Jurkat, Clone E6-1 (cell line): ENCODE measurements at places on chromosomes 4 and X.
A peak's percentile ranks its signal among the peaks of the same experiment; 100 is the strongest.

DNA sequence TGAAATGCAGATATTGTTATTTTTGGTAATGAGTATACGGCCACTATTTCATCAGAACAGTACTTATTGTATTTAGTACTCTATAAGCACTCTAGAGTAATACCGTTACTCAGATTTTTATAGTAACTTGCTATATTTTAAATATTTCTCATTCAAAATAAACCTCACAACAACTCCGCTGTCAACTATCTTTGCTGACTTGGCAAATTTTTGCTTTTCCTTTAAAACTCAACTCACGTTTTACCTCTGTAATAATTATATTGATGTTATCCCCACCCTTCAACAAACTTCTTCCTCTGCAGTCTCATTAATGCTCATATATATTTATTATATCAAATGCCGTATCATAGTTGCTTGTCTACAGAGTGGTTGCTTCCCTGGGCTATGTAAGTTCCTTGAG lies 9.0 kb downstream of the JCHAIN start:
- no peak for DNase-seq

GRCh38 chrX:39580043-39580442 lies 517.7 kb downstream of the BCOR start:
- DNase-seq, result no peak

- no peak for DNase-seq
These were observed 35.3 kb upstream of the FGFR3 start for GRCh38 chr4:1757836-1758235.

DNA sequence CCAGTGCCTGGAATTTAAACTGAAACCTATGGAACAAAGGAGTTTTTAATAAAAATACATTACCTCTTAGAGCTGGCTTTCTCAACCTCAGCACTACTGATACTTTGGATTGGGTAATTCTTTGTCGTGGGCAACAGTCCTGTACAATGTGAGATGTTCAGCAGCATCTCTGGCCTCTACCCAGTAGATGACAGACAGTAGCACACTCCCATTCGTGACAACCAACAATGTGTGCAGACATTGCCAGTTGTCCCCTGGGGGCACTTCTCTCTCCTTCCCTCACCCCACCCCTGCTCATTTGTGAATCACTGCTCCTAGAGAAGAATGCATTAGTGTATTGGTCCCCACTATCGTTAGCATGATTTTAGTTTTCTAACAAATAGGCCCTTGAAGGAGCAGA lies 16.2 kb downstream of the GPAT3 start:
- no peak for DNase-seq

- DNase-seq, result peak; percentile 97
These were observed at the start of gene MAEA for GRCh38 chr4:1289207-1290164. Gene MAEA (plus strand): TSS chr4:1289891. CDS start chr4:1289914, 23 bp downstream.

GRCh38 chr4:184816962-184817361 lies 8.8 kb downstream of the ACSL1 start:
- no peak for DNase-seq

DNA sequence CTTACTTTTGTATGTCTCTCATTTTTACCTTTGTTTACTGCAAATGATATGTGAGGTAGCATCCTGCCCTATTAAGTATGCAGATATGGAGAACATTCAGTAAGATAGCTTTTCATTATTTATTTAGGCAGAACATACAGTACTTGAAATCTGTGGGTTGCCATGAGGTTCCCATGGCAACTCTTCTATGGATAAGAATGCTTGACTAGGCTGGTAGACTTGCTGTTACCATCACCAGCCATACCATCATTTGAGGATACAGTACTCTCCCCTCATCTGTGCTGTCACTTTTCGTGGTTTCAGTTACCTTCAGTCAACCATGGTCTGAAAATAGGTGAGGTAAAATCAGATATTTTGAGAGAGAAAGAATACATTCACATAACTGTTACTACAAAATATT lies 56.7 kb downstream of the NAF1 start:
- DNase-seq, result no peak

GRCh38 chrX:78455901-78456300 lies 128.5 kb upstream of the CYSLTR1 start:
- DNase-seq, result no peak

GRCh38 chr4:87388901-87389300 lies 2.1 kb downstream of the HSD17B11 start:
- no peak for DNase-seq

GRCh38 chr4:991451-992296 lies 1.5 kb downstream of the SLC26A1 start:
- DNase-seq, result no peak

DNA sequence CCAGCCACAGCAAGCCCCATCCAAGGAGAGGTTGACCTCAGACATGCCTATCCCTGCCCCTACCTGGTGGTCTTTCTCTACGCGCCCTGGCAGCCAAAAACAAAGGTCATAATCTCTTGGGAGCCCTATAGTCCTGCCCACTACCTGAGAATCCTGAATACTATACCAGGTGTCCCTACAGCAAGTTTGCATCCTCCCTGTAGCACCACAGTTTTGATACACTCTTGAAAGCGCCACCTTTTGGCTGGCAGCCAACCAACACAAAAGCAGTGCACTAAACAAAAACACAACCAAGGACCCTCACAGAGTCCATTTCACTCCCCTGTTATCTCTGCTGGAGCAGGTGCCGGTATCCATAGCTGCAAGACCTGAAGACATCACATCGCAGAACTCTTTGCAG lies 523.8 kb upstream of the CPEB2 start:
- no peak for DNase-seq

- no peak for DNase-seq
These were observed 310.0 kb downstream of the PDHA2 start for GRCh38 chr4:96149894-96150293.

- no peak for DNase-seq
These were observed 195.5 kb downstream of the ZNF330 start for GRCh38 chr4:141416219-141416618.

GRCh38 chrX:31836479-31836878 lies 764.6 kb upstream of the FTHL17 start:
- no peak for DNase-seq

- no peak for DNase-seq
These were observed 1.5 kb upstream of the NWD2 start for GRCh38 chr4:37243051-37243450.

DNA sequence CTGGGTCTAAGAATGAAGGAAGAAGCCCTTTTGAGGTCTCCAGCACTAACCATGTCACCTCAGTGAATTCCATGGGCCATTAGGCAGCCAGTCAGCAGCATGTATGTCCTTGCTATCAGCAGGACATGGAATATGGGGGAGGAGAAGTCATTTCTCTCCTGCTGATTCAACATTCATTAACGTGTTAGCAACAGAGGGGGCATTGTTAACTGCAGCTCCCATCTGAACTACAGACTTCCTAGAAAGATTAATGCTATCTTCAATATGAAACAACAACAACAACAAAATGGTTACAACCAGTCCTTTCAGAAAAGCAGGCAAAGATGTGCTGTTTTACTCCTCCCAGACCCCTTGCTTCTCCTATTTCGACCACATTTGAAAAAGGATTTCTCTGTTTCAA lies 120.4 kb upstream of the SLC34A2 start:
- no peak for DNase-seq

DNA sequence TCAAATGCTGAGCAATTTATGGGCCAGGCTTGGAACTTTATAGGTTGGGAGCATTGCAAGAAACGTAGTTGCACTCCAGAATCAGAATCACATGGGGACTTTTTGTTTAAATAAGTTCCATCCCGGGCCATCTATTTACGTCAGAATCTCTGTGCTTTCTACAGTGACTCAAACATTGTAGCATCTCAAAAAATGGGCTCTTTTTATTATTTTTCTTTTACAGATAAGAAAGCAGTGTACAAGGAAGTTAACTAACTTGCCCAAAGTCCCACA lies 10.2 kb downstream of the CC2D2A start:
- DNase-seq, result no peak

DNA sequence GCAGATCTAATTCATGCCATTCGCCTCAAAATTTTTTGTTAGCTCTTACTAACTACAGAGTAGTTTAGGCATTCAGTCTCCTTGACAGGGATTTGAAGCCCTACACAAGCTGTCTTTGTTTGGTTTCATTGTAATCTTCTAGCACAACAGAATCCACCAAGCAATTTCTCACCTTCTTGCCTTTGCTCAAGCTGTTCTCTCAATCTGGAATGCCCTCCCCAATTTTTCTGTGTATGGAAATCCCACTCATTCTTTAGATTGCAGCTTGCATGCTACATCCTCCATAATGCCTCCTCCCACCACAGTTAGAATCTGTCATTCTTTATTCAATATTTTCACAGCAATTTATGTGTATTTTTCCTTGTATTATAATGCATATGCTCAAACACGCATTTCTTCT lies 63.7 kb downstream of the C4orf51 start:
- no peak for DNase-seq

DNA sequence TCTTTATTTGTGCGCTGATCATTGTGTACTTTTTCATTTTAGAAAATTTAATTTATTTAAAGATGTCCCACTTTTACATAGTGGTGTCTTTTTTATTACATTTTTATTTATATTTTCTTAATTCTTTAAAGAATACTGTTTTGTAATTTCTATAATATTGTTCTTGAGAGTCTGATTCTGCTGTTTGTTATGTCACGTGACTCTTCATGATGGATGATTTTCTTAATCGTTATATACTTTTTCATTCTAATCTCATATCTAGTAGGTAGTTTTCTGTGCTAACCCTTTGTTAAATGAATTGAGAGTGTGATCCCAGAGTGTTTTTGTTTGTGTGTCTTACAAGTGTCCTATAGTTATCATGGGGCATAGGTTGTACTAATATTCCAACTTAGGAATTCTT lies 568.2 kb upstream of the AMOT start:
- no peak for DNase-seq

DNA sequence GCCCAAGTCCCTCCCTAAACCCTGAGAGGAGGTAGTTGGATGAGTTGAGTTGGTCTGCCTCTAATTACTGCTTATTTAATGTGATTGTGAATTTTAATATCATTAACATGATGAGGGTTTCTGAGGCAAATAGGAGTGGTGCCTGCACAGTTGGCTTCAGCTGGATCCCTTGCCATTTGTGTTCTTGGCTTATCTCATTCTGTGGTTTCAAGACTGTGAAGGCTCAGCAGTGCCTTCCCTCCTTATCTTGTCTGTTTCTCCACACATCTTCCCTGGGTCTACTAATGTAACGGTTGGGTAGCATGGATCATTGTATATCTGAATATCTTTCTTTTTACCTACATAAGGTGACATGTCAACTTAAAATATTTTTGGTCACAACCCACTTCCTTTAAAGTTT lies 1.6 kb upstream of the SLC10A4 start:
- DNase-seq, result peak; percentile 57

- DNase-seq, result peak; percentile 46
These were observed 12.1 kb upstream of the RUFY3 start for GRCh38 chr4:70709611-70710205.

DNA sequence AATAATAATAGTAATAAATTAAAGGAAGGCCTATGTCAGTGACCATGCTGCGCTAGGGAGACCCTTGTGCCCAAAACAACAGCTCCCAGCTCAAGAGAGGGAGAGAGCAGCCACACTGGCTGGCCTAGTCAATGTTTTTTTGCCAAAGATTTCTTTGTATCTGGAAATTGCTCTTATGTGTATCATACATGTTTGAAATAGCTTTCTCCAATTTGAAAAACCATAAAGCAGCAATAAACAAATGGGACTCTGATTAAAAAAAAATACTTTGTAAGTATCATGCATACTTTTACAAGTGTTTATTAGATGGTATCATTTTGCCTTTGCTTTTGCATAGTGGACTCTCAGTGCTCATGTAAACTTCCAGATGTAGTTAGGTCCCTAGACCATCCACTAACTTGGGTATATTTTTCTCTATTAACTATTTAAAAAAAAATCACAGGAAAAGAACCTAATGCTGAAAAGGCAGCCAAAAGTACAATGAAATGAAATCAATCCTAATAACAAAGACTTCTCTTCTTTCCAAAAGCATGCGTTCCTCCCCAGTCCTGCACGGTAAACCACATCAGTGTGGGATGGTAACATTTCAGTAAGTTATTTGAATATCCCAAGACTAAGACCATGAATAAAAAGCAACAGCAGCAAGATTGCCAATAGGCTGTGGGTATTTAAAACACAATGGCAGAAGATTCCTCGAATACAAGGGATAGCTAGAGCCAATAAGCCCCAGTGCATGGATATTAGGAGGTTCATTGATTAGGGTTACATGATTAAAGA lies 117.6 kb downstream of the PALLD start:
- no peak for DNase-seq

DNA sequence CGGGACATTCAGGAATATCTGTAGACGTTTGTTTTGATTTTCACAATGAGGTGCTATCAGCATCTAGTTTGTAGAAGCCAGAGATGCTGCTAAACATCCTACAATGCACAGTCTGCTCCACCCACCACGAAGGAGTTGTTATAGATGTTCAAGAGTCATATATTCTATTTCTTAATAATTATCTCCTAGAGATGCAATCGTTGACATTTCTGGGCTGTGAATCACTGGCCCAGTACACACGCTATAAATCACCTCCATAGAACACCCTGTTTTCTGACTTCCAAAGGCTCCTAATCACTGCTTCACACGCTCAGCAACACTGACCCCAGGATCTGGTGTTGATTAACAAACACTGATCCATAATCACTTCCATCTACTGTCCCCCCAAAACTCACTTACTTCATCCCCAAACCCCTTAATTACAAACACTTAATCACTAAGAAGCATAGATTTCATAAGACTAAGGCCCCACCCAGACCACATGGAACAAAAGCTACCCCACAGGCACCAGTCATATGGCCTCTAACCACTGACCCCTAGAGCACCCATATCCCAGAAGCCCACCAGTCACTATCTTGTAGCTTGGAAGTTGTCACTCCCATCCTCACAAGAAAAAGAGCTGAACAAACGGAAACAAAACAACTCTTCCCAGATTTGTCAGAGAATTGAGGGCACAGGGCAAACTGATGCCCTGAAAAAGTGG lies 31.7 kb upstream of the ZNF41 start:
- DNase-seq, result no peak

- DNase-seq, result no peak
These were observed 9.9 kb downstream of the TNIP2 start for GRCh38 chr4:2745981-2746806.

DNA sequence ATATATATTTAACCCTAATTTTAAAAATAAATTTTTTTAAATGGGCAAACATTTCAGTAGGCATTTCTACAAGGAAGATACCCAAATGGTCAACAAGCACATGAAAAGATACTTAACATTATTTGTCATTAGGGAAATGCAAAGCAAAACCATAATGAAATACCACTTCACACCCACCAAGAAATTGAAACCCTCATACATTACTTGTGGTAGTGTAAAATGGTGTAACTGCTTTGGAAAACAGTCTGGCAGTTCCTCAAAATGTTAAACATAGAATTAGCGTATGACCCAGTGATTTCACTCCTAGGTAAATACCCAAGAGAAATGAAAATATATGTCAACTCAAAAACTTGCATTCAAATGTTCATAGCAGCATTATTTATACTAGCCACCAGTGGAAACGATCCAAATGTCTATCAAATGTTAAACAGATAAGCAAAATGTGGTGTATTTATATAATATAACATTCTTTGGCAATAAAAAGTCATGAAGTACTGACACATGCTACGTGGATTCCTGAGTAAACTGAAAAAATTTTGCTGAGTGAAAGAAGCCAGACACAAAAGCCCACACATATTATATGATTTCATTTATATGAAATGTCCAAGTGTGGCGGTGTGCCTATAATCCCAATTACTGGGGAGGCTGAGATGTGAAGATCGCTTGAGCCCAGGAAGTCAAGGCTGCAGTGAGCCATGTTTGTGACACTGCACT lies 16.6 kb downstream of the TRIM2 start:
- DNase-seq, result no peak

GRCh38 chr4:38400946-38401345 lies 263.1 kb upstream of the KLF3 start:
- DNase-seq, result no peak

GRCh38 chr4:56859841-56860240 lies 38.3 kb upstream of the SPINK2 start:
- no peak for DNase-seq

GRCh38 chrX:13428053-13428786 lies 108.4 kb upstream of the ATXN3L start:
- DNase-seq, result peak; percentile 1
